Activated effector memory CD4-positive, alpha-beta T cell treated with anti-CD3 and anti-CD28 coated beads, Interleukin-2, amount 50 U/mL, for 16 hours (primary cell): ENCODE measurements at places on chromosomes 1 and 21.

DNA sequence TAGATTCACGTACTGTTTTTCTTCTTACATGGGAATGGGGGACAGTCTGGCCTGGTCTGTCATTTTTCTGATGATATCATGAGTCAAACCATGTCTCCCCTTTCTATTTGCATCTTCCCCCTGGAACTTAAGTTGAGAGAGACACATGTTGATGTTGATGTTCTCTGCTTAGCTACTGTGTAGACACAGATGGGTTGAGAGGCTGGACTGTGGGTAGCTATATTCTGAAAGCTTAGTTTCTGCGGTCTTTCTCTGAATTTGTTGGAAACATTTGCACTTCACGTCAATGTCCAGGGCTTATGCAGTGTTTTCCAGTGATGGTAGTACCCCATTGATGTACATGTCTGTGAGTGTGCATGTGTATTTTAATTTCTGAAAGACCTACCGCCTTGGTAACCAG is 58.2 kb downstream of the FCRL5 start:
- DNase-seq, result no peak

DNA sequence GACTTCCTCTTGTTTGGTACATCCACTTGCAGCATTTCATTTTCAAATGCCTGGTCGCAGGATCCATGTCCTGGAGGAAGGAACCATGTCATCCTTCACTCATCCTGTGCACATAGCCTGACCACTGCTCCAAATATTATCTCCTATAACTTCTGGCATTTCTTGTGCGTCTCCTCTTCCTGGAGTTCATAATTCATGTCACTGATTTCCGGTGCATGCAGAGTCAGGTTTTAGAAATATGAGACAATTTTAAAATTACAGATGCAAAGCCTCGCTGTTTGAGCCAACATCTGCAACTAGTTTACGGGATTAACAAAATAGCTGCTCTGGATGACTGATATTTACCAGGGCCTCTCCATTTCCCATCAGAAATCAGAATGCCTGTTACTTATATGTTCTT is 268.1 kb downstream of the DNM3 start:
- DNase-seq, result no peak

- DNase-seq, result no peak
Observed at GRCh38 chr1:118042501-118042900, 113.0 kb downstream of the WDR3 start.

- DNase-seq, result no peak
Observed at GRCh38 chr21:15054606-15055239, 10.1 kb downstream of the NRIP1 start.

DNA sequence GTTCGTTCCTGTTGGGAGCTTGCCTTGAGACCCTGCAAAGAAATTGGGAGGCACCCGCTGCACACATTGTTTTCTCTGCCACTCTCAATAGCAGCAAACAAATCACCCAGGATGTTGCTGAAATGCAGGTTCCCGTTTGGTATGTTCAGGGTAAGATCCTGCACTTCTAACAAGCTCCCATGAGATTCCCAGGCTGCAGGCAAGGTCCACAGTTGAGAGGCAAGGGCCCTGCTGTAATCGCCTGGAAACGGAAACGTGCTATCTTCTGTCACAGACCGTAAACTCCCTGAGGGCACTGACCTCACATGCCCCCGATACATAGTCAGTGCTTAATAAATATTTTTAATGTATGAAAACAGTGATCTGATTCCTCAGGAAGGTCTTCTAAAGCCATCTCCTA is 37.8 kb downstream of the XCL1 start:
- no peak for DNase-seq
